ENCODE measurements at places on chromosomes 16 and 17.
A peak's percentile ranks its signal among the peaks of the same experiment; 100 is the strongest.

- no peak for DNase-seq
Observed at GRCh38 chr17:35577830-35578196, 558 bp downstream of the PEX12 start.

GRCh38 chr17:38870259-38871165 is 654 bp downstream of the LASP1 start:
- peak; percentile 64 for DNase-seq

- DNase-seq: peak; percentile 14
Observed at GRCh38 chr17:80706463-80706867, 161.8 kb downstream of the RPTOR start.

GRCh38 chr17:61511480-61512182 is 59.4 kb downstream of the TBX4 start:
- no peak for DNase-seq

- no peak for DNase-seq
Observed at GRCh38 chr16:84598360-84598759, 19.5 kb downstream of the COTL1 start.

- DNase-seq: no peak
Observed at GRCh38 chr17:78081551-78081950, 47.0 kb downstream of the TMC6 start.

- DNase-seq: no peak
Observed at GRCh38 chr17:81583589-81584342, 31.6 kb upstream of the FAAP100 start.

DNA sequence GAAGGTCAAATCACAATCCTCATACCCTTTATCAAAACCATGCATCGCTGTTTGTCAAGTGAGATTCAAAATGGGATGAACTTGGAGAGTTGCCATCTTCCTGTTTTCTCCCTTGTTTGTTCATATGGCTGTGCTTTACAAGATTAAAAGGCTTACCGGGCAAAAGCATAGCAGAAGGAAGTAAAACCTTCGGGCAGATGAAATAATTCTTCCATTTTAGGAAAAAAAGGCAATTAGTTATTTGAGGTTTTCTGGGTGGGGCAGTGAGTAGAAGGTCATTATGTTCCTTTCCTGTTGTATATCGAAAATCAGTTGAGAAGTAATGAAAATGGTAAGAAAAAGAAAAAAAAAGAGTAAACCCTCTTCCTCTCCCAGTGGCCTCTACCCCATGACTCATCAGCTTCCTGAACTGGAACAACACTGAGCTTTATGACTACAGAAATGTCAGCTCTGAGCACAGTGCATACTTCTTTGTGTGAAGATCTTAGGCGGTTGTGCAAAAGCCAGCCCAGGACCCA is 369.2 kb downstream of the CDH13 start:
- peak; percentile 91 for DNase-seq

- DNase-seq: no peak
Observed at GRCh38 chr17:79080349-79080748, 5.7 kb downstream of the ENGASE start.

DNA sequence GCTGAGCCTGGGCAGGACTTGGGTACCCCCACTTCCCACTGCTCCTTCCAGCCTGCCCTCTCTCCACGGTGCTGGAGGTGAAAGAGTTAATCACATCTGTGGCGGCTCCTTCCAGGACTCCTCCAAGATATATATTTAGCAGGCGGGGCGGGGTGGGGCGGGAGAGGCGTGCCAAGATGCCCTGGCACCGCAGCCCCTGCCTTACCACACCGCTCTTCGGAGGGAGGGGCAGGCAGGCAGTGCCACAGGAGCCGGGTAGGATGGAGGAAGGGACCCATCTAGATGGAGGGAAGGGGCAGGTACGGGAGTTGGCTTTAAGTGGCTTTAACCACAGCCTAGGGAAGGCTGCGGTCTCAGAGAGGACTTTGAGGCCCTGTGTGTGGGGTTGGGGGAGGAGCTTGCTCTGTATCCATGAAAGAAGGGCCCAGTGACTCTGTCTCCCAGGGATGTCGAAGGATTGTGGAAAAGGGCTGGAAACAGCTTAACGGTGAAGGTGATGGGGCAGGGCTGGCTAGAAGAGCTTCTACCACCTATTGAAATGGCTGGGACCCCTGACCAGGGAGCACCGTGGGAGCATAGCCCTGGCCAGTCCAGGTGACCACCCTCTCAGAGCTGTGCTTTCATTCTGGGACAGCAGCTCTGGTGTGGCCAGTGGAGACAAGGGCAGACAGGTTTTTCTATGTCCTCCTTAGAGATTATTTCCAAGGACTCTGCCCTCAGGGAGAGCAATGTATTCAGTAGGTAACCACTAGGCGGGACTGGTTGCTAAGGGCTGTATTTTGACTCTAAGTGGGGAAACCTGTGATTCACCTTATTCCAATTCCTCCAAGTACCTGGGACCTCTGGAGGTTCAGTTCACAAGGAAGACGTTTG is 13.0 kb downstream of the GPR142 start:
- DNase-seq: no peak

- no peak for DNase-seq
Observed at GRCh38 chr17:44924107-44924544, 8.8 kb upstream of the GFAP start.

- DNase-seq: peak; percentile 74
Observed at GRCh38 chr17:1577182-1577581, 14.6 kb upstream of the PITPNA start.

- no peak for DNase-seq
Observed at GRCh38 chr16:84141143-84141670, 3.8 kb downstream of the HSDL1 start.

DNA sequence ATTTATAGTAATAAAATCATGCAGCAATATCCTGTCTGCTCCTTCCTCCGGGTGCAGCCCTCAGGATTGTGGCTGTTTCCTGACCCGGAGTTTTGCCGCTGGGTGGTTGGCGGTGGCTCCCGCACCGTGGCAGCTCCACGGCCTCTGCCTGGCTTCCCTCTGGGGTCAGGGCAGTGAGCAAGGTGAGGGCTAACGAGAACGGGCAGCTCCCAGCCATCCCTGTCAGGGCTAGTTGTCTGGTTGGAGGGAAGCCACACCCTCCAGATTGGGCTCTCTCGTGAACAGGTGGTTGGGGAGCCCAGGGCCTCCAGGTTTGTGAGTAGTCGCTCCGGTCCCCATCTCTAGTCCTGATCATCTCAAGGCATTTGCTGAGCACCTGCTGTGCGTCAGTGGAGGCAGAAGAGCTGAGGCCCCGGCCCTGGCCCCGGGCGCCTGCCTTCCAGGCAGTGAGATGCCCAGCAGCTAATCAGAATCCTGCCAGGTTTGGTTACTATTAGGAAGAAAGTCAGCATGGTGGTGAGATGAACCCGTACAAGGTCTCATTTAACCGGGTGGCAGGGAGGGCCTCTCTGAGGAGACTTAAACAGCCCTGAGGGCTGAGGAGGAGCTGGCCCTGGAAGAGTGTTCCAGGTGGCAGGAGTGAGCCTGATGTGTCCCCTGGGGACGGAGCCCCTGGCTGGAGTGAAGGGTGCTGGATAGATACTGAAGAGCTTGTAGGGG is 2.3 kb upstream of the NUDT16L1 start:
- DNase-seq: no peak

- DNase-seq: peak; percentile 68
Observed at GRCh38 chr16:31138621-31139578, 3.4 kb upstream of the PRSS8 start.

GRCh38 chr17:61230972-61231820 is 168.4 kb upstream of the TBX2 start:
- DNase-seq: no peak

GRCh38 chr16:68902969-68903345 is 59.6 kb downstream of the TANGO6 start:
- no peak for DNase-seq

DNA sequence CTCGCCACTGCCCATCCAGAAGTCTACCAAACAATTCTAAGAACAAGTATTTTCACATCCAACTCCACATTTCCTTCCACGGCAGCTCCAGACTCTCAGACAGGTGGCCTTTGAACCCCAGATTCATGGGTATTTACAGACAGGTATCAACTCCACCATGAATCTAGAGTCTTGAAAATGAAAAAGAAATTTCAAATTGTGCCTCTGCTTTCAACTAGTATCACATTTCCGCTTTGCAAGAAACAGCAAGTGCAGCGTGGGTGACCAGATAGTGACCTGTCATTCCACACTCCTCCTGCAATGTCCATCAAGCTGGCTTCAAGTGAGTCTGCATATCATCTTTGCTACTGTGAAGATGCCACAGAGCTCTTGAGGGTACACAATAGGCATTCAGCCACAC is 232.4 kb upstream of the RPL38 start:
- DNase-seq: no peak

GRCh38 chr16:89425523-89425922 is 64.8 kb downstream of the ANKRD11 start:
- no peak for DNase-seq
